ENCODE measurements at places on chromosomes 5 and 9.

DNA sequence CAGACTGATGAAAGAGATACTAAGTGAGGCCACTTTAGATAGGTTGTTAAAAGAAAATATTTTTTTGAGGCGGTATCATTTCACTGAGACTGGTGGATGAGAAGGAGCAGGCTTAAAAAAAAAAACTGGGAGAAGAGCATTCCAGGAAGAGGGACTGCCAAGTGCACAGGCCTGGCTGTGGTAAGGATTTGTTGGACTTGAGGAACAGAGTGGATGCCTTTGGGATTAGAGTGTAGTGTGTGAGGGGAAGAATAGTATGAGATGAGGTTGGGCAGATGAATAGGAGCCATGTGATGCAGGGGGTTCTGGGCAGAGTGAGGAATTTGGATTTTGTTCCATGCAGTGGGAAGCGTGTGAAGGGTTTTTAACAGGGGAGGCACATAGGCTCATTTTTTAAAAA lies 57.9 kb downstream of the PBX3 start:
- DNase-seq, result no peak

DNA sequence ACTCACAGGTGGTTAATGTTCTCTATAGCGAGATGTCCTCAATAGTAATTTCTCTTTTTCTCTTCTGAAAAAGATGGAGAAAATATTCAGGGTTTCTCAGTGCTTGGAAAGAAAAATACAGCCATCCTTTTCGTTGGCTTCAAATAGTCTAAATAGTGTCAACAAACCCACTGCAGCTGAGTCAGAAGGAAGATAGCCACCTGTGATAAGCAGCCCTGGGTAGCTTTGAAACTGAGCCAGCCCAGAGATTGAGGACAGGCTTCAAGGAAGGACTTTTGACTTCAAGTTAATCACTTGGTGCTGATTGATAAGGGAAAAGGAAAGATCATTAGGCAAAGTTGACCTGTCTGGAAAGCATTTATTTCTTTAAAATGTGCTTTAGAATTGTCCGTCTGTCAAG lies 78.7 kb upstream of the TYRP1 start:
- DNase-seq, result no peak

DNA sequence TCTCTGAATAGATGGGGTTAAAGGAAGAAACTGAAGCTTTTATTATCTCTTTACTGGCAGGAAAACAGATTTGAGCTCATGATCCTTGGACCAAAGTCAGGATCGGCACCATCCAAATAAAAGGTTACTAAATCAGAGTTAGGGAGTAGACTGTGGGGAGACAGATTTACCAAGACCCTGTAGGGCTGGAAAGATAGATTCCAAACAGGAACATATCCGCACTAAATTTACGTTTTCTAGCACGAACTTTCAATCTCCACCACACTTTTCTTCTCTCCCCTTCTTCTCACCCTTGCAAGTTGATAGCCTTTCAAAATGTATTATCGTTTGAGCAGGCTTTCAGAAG lies 120.0 kb upstream of the HMHB1 start:
- no peak for DNase-seq

DNA sequence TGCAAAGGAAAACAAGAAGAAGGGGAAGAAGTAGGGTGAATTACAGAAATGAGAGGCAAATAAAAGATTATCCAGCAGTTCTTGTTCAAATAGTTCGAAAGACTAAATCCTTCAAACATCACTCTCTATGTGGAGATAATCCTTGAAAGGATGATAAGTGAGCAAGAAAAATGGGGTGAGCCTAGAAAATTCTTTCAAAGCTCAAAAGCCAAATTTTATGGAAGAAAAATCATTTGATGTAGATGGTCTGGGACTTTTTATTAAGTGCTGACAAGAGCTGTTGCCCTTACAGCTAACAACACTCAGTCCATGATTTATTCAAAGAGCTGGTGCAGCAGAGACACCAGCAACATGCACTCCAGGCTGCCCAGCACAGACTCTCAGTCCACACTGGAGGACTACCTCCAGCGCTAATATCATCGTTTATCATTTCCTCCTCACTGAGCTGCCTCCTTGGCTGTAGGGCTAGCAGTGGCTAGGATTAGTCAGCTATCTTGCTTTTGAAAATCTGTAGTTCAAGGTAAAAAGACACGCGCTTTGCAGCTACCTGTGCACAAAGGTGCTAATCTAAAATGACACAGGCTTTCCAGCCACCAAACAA lies 264.8 kb upstream of the KIF2A start:
- DNase-seq, result no peak

DNA sequence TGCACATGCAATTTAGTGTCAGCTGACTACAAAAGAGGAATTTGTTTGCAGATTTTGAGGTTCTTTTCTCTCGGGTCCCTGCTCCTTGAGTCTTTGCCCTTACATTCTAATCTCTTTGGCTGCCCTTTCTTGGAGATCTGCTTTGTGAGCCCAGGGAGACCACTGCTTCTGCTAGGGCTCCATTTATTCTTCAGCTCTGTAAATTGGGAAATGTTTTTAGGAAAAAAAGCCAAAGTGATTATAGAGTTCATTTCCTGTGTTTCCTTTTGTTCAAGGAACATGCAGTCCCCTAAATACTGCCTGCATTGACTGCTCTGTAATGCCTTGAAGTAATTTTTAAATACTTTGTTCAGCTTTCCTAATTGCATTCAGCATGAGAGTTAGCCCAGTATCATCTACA lies 197.4 kb downstream of the CSNK1G3 start:
- DNase-seq, result no peak

DNA sequence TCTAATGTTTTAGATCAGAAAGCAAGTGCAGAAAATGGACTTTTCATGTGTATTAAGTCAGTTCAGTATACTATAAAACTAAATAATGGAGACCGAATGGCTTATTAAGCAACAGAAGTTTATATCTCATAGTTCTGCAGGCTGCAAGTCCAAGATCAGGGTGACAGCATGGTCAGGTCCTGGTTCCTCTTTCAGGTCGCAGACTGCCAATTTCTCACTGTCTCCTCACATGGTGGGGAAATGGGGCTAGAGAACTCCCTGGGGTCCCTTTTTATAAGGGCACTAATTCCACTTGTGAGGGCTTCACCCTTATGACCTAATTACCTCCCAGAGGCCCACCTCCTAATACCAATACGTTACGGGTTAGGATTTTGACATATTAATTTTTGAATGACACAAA lies 48.7 kb downstream of the RICTOR start:
- DNase-seq, result no peak

GRCh38 chr5:94103514-94104245 lies 362.3 kb upstream of the POU5F2 start:
- DNase-seq, result no peak

DNA sequence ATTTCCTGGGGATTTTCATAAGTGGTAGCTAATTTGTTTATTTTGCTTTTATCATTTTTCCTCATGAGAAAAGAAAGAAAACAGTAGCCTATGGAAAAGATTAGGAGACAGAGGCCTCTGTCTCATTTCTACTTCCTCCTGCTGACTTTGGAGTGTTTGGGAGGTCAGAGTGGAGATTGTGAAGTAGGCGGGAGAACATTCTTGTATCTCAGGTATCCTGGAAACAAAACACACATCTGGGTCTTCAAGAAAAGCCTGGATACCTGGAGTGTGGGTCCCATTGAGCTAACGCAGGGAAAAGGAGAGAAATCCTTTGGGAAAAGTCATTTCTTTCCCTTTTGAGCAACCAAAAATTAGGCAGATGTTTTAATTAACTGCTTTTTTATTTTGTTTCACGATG lies 161.5 kb upstream of the DMAC1 start:
- no peak for DNase-seq

DNA sequence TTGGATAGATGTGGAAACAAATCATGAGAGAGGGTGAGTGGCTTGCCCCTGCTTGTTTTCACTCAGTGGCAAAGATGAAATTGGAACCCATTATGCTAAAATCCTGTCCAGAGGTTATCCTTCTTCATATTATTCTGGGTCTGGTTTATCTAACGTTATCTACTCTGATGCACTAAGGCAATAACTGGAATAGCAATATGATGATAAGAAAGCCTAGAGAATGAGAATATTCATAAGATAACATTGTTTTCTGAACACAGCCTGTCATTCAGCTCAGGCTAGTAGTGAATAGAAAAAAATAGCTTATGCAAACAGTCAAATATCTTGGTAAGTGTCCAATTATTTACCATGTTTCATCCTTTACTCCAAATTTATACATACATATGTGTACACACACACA lies 132.0 kb upstream of the C6 start:
- DNase-seq, result no peak

- no peak for DNase-seq
These were observed 39.3 kb downstream of the EPB41L4A start for GRCh38 chr5:112379542-112380325.

- no peak for DNase-seq
These were observed 116.4 kb downstream of the APBA1 start for GRCh38 chr9:69555802-69556201.

- DNase-seq, result no peak
These were observed 62.9 kb downstream of the COL5A1 start for GRCh38 chr9:134704498-134704897.

- DNase-seq, result no peak
These were observed 51.7 kb upstream of the RIC1 start for GRCh38 chr9:5577225-5577624.

GRCh38 chr5:133664422-133664821 lies 52.1 kb upstream of the FSTL4 start:
- no peak for DNase-seq

- DNase-seq, result no peak
These were observed 995.8 kb upstream of the ACO1 start for GRCh38 chr9:31388660-31389059.

GRCh38 chr5:126778675-126779403 lies 1.9 kb downstream of the LMNB1 start:
- peak; percentile 18 for DNase-seq

GRCh38 chr9:88660611-88661010 lies 125.6 kb downstream of the NXNL2 start:
- DNase-seq, result peak; percentile 20

DNA sequence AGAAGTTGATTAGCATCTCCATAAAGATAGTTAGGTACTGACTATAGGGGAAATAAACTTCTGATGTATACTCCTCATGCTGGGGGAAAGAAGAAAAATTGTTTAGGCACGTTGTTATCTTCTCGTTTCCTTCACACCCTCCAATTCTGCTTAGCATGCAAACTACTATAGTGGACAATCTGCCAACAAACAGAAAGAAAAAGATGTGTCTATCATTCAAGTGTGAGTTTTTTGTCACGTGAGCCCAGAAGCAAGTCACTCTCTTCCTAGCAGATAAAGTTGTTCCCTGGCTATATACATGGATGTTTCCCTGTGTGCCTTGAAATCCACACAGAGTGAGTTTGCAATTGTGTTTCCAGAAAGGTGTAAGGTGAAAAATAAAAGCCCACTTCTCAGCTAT lies 318.4 kb downstream of the CWC27 start:
- DNase-seq, result no peak

- peak; percentile 45 for DNase-seq
These were observed 37.4 kb downstream of the SNX24 start for GRCh38 chr5:122882831-122883230.

DNA sequence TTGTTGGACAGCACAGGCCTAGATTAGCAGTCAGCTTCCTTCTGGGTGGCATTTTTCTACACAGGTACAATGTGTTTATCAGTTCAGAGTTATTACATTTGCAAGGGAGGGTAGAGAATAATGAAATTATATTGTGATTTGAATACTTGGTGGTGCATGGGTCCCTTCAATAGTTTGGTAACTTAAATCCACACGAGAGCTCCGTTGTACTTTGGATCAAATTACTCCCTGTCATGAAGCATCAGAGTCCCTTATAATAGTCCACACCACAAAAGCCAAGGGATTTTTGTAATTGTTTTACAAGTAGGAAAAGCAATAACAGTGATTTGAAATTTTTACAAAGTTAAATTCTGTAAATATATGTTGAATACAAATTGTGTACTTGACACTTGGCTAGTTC lies 552.4 kb downstream of the PDE4D start:
- DNase-seq, result no peak

DNA sequence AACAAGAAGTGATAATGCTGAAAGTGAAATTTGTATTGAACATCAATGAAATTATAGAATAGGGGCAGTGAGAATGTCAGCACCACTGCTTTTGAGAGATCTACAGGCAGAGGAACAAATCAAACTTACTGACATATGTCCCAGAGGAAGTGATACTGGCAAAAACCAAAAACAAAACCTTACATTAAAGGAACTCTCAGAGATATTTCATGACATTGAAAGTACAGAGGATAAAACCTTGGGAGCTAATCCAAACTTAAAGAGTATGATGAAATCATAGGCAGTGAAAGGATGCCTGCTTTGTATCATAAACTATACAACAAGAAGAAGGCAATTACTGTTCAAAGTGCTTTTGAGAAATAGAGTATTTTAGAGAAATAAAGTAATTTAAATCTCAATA lies 90.4 kb upstream of the SV2C start:
- no peak for DNase-seq

DNA sequence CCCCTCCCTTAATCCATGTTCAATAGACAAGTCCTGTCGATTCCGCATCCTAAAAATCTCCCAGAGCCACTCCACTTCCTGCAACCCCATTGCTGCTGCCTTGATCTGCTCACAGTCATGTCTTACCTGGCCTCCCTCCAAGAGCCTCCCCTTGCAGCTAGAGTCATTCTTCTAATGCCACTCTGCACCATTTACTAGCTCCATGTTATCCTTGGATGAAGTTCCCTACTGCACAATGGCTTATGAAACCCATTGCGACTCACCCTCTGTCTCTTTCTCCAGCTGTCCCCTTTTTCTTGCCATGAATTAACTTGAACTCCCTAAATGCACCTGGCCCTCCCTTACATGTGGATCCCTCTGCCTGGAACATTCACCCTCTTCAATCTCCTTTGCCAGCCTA lies 39.5 kb downstream of the MEGF10 start:
- DNase-seq, result no peak

DNA sequence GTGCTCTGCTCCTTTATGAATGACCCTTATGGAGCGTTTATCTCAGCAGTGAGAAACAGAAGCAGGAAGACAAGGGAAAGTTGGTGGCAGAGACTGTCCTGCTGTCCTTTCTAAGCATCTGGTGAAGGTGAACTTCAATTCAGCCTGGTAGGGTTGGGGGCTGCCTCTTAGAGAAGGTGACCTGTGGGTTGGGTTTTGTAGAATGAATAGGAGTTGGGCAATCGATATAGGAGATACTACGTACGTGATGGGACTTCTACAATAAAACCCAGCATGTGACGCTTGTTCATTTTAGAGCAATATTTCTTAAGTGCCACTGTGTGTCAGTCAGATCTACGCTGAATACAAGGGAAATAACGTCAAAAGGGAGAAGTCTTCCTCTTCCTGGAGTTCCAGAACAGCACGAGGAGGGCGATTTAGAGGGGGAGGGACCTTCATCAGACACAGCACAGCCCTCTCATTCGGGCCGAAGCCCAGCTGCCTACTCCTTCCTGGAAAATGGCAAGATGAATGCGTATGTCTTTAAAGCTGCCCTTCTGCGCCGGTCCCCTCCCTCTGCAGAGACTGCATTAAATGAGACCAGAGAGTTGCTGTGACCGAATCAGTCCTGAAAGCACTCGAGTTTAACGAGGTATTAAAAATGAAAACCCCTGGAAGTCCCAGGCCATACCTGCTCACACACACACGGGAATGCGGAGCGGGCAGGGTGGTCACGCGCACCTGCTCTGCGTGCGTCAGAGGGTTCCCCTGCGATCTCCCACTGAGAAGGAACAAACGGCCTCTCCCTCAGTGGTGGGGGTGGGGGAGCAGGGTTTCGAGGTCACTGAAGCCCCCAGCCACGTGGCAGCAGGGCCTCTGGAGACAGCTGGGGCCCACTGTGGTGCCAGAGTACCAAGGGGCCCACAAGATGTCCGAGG lies 85.3 kb upstream of the SARDH start:
- DNase-seq, result no peak

GRCh38 chr5:138037907-138038633 lies 5.2 kb upstream of the FAM13B start:
- DNase-seq, result no peak

- DNase-seq, result no peak
These were observed 2.4 kb upstream of the EXOC3 start for GRCh38 chr5:440401-441201.

GRCh38 chr9:135251996-135252760 lies 164.7 kb downstream of the OLFM1 start:
- no peak for DNase-seq

Data from activated CD4-positive, alpha-beta T cell treated with anti-CD3 and anti-CD28 coated beads, Interleukin-2, Interleukin-6, amounts not matched to agents 100 ng/mL and 50 ng/mL, durations not matched to agents 16 hours and 8 hours (primary cell).